D341Med (cell line): ENCODE measurements at places on chromosomes 16 and 17.

GRCh38 chr17:6505425-6506142 lies 50.8 kb downstream of the PITPNM3 start:
- DNase-seq: no peak

GRCh38 chr16:46482895-46483294 lies 138.3 kb downstream of the SHCBP1 start:
- no peak for DNase-seq

DNA sequence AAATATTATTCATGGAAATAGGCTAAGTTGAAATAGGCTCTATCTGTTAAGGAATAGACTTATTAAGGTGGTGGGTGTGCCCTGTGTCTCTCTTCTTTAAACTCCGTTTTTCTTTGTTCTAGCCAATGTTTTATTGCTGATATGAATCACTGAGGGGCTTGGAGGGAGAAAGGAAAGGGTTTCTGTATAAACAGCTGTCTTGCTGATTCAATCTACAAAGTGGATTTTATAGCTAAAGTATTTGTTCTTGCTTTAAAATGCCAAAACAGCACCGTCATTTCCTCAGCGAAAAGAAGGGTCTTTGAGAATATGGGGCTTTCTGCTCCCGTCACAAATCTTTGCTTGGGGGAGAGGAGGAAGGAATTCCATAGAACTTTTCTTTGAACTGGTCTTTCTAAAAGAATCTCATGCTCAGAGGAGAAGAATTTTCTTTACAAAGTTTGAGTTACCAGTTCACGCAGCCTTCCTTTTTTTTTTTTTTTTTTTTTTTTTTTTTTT lies 39.3 kb downstream of the MSI2 start:
- no peak for DNase-seq

- DNase-seq: no peak
These were observed 12.4 kb upstream of the GP2 start for GRCh38 chr16:20339744-20340143.
